ENCODE measurements at places on chromosomes 1 and 21. TPM values are rescaled to one million over a fixed set of nuclear protein-coding genes. Genes with fewer than 3 reads are reported as not detected.

ETV3L gene
- total RNA-seq, result not detected

PROK1 gene
- total RNA-seq, result not detected

SPATA17 gene
- not detected for total RNA-seq

LRRC71 gene
- total RNA-seq, result not detected

SYT6 gene
- not detected for total RNA-seq

SLAMF6 gene
- total RNA-seq, result 28.6 TPM

NBPF15 gene
- total RNA-seq, result 46.6 TPM

CFHR4 gene
- not detected for total RNA-seq

- peak; percentile 98 for ATAC-seq
Measured at GRCh38 chr21:44801468-44802395, at the start of gene UBE2G2. Gene UBE2G2, minus strand, starts transcription at chr21:44801820. Its CDS starts 72 bp downstream, at chr21:44801748.

DNA sequence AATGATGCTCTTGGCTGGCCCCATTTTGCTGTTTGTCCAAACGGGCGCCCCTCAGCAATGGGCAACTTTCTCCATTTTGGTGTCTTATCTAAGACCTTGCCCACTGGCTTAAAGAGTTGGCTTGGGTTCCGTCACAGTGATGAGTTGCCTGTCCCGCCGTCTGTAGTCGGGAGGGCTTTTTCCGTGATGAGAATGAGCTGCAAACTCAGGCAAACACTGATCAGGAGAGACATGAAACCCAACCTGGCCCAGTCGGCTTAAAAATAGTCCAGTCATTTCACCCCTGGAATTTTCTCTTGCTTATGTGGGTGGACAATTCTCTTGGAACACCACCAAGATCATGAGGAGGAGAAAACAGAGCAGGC lies 79.3 kb downstream of the ST6GALNAC3 start:
- no peak for ATAC-seq

GRCh38 chr21:41933313-41934079 lies 20.3 kb downstream of the C2CD2 start:
- no peak for ATAC-seq

DNA sequence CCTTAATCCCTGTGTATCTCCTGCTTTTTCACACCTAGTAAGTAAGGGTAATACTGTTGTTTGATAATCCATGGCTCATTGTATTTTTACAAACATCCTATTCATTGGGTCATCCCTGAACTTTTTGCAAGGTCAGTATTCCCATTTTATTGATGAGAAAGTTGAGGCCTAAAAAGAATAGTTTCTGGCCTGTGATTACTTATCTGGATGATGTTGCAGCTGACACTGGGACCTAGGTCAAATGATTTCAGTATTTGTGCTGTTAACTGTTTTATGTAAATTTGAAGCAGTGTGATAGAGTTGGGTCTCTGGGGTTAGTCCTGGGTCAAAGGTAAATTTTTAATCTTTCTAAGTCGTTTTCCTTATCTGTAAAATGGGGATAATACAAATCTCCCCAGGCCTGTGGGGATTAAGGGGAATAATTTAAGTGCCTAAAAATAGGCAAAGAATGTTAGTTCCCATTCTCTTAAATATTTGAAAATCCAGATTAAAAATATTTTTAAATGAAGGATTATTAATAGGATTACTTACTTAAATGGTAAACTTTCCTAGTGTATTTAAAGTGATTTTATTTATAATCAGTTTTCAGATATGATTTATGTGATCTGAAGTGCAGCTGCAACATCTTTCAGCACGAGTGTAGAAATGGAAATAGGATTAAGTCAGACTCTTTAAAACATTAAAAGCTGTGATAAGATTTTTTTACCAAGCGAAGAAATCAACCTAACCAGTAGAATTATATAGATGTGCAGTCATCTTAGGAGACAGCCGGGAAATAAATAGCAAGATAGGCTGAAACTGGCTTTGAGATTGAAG lies 4.3 kb downstream of the PPP2R5A start:
- no peak for ATAC-seq

DNA sequence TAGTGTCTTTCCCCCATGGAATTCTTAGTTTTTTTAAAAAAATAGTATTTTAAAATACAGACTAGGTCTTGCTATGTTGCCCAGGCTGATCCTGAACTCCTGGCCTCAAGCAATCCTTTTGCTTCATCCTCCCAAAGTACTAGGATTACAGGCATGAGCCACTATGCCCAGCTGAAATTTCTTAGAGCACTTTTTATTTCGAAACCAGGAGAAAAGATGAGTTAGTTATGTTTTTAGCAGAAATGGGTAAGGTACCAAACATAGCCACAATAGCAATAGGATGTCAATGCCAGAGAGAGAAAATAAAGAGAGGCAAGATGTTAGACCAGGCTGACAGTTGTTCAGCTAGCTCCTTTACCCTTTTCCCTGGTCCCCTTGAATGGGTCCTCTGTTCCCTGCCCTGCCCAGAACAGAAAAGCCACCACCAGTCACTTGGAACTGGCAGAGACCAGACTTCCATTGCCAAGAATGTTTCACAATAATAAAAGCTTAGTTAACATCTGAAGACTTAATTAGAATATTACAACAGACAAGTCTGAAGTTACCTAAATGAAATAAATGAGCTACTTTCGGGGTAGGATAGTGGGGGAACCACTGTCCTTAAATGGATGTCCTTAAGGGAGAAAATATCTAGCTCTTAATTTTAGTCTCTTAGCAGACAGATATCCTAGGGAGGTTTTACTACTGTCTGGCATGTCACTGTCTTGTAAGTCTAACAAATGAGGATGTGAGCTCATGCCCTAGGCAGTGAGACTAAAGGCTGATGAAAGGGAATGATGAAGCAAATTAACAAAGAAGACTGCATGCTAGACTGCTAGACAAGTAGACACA lies 54.3 kb downstream of the ABL2 start:
- no peak for ATAC-seq

DNA sequence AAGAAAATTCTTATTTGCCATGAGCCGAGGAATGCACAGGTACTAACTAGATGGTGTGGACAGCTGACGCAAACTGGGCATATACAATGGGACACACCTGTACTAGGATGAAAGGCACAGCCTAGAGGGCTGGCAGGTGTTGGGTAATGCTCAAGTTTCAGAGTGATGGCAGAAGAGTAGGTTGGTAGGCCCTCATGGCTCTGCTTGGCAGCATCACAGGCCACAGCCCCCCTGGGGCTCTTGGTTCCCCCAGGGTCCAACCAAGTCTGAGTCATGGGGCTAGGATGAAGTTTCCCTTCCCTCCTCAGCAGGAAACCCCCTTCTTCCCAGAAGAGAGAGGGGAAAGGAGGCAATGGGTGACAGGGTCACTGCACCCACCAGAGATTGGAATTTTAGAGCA lies 35.2 kb downstream of the SPEN start:
- peak; percentile 45 for ATAC-seq

DNA sequence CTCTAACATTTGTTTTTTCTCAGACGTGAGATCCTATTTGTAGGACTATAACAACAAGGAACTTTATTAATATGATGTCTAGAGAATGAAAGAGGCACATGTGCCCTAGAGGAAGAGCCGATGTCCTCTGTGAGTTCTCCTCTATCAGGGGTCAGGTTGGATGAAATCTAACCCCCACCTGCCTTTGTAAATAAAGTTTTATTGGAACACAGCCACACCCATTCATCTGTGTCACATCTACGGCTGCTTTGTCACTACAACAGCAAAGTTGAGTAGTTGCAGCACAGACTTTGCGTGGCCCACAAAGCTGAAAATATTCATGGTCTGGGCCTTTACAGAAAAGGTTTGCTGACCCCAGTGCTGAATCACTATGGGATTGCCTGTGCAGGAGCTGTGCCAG lies 571 bp upstream of the CAPN9 start:
- ATAC-seq, result no peak

GRCh38 chr1:57576756-57577155 lies 152.9 kb upstream of the DAB1 start:
- no peak for ATAC-seq

- ATAC-seq, result no peak
Measured at GRCh38 chr21:15241997-15242736, 177.4 kb upstream of the NRIP1 start.

DNA sequence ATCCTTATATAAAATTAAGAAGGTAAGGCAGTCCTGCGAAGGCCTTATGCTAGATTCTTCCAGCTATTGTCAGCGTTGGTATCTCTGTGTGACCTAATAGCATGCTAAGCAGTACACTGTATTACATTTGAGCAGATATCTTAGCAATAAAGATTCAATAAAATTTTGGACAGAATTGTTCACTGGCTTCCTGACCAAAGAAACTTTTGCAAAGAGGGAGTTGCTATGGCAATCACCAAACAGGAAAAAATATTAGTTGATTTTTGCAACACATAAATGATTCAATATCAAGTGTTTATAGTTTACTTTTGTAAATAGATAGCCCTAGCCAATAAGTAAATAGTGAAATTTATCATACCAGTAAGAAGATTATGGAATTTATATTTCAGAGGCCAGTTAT lies 31.0 kb upstream of the PLEKHO1 start:
- ATAC-seq, result no peak

DNA sequence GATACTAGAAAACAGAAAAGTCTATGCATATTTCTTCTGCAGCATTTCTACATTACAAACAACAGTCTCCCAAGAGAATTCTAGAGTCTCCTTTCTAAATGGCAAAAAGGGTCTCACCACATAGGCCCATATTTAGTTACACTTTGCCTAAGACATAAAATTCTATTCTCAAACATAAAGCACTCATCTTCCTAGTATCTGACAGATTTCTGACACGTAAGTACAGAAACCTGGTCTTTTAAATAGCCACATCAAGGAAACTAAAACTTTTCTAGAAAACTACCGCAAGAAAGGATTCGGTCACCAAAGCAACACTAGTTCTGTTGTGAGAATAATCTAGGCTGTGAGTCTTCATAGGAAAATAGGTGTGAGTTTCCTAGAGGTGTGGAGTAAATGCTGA lies 33.6 kb upstream of the CTSK start:
- peak; percentile 87 for ATAC-seq

DNA sequence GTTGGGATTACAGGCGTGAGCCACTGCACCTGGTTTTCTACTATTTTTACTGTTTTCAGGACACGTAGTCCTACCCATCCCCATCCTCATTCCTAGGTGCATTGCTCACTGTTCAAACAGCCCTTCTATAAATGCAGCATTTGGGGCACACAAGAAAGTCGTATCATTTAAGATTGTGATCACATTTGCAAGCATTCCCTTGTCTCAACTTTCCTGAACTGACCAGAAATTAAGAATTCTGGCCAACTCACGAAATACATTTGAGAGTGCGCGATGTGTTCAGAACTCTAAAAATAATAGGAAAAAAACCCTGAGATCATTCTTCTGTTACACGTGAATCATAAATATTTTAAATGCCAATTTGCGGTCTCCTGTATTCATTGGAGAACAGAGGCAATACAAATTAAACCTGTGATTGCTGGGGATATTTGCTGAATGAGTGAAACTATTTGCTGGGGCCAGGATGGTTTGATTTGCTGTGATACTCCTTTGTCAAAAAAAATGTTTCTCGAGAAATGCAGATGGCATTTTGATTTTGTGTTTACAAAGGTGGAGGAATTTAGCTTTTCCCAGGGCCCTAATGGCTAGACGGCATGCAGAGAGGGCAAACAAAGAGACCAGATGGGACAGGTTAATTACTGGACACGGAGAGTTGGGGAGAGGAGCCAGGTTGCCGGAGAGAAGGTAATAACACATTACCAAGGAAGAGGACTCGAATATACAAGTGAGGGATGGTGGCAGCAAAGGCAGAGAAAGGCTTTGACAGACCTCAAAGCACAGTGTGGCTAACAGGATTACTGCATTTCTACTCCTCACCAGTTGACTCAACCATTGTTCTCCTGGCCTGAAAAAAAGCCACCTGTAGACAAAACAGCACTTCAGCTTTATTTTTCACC lies 38.4 kb downstream of the STPG1 start:
- no peak for ATAC-seq

GRCh38 chr1:67771749-67772148 lies 61.5 kb downstream of the GNG12 start:
- ATAC-seq, result no peak

DNA sequence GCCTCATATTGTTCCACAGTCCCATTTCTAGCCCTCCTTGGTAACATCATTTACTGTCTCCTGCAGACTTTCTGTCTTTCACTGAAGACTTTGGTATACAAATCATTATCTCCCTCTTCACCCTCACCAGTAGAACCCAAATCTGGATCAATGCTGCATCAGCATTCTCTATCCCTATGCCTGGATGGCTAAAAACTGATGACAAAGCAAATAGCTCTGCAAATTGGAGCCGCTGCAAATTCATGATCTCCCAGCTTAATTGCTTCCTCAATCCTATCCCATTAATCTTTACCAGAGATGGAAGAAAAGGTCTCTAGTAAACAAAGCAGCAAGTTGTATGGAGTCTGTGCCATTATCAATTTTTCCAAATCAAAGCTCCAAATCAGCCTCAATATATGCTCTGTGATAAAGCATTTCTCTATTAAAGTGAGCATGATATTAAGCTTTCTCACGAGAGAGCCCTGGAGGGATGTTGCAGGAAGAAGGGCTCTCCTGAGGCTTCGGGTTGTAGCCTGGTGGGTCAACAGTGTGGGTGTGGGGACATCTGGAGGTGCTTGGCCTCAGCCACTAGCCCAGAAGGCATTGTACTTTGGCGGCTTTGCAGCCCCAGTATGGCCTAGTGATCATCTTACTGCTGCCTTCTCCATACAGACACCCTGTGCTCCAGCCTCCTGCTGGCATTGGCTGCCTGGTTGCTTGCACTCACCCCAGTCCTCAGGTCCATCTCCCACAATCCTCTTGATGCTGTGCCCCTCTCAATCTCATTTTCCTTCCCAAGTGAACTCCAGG lies 46.2 kb upstream of the COL24A1 start:
- ATAC-seq, result no peak

- no peak for ATAC-seq
Measured at GRCh38 chr1:19438516-19439195, 46.7 kb downstream of the CAPZB start.

- no peak for ATAC-seq
Measured at GRCh38 chr1:117818456-117818855, 111.0 kb downstream of the GDAP2 start.
